ENCODE measurements at places on chromosomes 4 and X. TPM values are rescaled to one million over a fixed set of nuclear protein-coding genes. Genes with fewer than 3 reads are reported as not detected.

The PLAC1 gene
- total RNA-seq: 0.89 TPM

The TEX13D gene
- not detected for total RNA-seq

The CXXC4 gene
- total RNA-seq: 0.76 TPM

The NFXL1 gene
- 4.2 TPM for total RNA-seq

The TRIM2 gene
- 33.8 TPM for total RNA-seq

The AFM gene
- not detected for total RNA-seq

The CSN1S1 gene
- not detected for total RNA-seq
